ENCODE measurements at places on chromosomes 7 and 10.

- no peak for DNase-seq
Observed at GRCh38 chr7:23938937-23939552, 229.0 kb downstream of the STK31 start.

DNA sequence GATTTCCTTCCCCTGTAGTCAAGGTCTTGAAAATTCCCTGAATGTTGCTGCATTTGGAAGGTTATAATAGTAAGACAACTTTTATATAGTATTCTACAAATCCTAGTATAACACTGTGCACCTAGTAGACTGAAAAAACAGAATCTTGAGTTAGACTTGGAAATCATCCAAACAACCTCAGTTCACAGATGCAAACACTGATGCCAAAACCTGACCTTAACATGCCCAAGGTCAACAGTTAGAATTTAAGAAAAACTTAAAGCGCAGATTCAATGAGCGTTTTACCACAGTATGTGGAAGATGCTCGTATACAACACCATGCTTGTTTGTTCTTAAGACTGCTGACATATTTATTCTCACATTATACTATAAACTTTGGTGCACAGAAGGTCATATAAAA lies 3.0 kb downstream of the PIP4K2A start:
- no peak for DNase-seq

DNA sequence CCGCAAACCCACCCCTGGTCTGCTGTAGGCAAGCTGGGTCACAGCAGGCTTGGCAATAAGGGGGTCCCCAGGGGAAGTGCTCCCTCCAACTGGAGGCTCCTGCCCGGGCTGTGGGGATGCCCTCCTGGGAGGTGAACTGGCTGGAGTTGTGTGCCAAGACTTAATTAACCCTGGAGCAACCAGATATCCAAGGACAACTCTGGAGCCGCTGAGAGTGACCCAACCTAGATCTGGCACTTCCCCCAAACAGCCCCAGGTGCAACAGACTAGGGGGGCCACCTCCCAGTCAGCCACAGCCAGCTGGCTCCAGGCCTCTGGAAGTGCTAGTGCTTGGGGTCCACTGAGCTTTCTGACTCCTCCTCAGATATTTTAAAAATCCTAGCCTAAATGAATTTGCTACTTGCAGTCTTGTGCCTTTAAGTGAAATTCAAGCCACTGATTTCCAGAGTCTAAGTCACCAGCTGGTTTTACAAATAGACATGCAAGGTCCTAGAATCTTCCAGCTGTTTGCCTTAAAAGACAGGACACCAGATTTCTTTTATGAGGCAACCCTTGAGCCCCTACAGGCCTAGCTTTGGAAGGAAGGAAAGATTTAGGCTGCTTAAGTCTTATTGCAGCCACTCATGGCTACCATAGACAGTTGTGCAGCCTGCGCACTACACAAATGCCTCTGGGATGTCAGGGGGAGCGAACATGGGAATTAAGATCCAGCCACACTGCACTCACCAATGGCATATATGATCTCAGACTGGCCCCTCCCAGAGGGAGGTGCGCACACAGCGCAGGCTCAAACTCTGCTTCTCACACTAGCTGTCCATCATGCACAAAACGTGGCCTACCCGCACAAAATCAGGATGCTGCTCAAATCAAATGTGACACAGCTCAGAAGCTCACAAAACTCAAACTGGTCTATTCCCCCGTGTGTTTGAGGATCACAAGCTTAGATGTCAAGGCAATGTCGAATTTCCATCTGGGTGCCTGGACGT lies 42.6 kb upstream of the MYL10 start:
- DNase-seq = no peak

GRCh38 chr10:100996678-100997359 lies 2.8 kb upstream of the LZTS2 start:
- DNase-seq = no peak

DNA sequence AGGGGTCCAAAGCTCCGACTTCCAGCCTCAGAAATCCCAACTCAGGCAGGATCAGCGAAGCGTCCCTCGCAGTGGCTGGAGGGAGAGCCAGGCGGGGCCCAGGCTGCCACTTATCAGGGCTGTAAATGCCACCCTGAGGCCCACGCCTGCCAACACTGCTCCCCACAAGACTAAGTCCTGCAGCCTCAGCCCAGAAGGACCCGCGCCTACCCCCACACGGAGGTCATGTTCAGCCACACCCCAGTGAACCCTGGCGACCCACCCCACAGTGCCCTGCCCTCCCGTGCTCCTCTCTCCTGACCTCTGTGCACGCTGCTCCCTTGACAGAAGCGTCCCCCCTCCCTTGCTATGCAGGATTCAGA lies 3.2 kb downstream of the PSMG3 start:
- no peak for DNase-seq

GRCh38 chr7:112399501-112399900 lies 50.8 kb upstream of the IFRD1 start:
- DNase-seq = no peak

DNA sequence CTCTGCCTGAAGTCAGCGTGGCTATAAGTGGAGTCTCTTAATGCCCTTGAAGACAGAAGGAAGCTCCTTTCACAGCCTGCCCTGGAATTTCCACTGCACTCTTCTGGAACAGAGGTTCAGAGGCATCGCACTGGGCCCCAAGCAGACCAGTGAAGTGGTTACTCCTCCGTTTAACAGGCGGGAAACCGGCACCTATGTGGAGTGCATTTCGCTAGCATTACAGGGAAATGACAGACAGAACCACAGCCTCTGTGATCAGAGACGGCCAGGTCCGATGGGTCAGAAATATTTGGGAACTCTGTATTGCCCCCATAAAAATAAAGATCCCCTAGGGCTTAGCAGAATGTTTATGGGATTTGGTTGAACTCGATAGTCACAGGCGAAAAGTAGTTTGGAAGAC lies 406.9 kb upstream of the PRKCQ start:
- no peak for DNase-seq

GRCh38 chr7:159040912-159041711 lies 103.6 kb downstream of the VIPR2 start:
- no peak for DNase-seq

DNA sequence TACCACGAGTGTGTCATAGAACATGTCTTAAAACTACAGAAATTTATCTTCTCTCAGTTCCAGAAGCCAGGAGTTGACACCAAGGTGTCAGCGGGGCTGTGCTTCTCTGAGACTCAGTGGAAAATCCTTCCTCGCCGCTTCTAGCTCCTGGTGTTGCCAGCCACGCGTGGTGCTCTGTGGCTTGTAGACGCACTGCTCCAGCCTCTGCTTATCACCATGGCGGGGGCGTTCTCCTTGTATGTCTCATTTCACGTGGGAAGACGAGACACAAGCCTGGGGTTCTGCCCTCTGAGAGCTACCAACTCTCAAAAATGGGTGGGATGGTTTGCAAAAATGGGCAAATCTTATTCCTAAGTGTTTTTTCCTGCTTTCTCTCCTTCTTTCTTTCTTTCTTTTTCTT lies 11.0 kb upstream of the GALNTL5 start:
- DNase-seq = no peak

- DNase-seq = no peak
Observed at GRCh38 chr10:565146-565545, 124.3 kb downstream of the DIP2C start.

Measured in uterus (tissue), 4 donors.